GM13977 (cell line): ENCODE measurements at places on chromosomes 11 and 22.

GRCh38 chr11:15636521-15637089 lies 521.9 kb downstream of the INSC start:
- no peak for DNase-seq

DNA sequence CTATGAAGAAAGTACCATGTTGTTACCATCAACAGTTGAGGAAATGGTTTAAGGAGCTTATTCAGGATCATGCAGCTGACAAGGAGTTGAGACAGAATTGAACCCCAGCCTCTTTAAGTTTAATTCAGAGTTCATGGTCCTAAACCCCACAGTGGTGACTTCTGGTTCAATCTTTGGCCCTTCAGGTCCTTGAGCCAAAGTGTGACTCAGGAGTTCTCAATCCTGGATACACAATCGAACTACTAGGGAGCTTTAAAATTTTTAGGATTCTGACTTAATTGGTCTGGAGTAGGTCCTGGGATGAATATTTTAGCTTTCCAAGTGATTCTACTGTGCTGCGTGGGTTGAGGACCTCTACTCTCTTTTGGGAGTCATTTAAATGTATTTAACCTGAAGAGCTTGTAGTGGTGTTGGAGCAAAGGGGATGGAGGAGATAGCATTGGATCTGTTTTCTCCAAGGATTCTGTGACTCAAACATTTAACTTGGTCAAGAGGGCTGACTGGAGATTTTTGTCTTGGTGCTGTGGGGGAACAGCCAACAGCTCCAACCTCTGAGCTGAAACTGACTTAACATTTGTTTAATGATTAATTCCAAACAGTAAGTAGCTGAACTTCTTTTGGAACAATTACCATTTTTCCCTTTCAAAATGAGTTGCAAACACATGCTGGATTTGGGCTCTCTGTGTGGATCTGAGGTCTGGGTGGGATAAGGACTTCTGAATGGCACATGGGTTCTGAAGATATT lies 80.1 kb downstream of the INSC start:
- DNase-seq: no peak

DNA sequence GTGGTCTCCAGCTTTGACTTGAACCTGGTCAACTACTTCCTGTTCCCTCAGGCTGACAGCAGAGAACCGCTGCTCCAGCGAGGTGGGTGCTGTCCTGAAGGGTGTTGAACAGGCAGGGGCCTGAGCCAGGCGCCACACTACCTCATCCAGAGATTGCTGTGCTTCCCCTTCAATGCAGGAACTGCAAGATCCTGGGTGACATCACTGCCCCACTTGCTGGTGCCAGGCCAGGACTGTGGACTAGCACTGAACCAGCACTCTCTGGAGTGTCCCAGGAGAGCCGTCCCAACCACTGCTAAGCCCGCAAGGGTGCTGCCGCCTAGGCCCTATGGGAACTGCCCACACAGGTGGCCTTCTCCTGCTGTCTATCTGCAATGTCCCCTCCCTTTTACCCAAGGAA lies 51.7 kb downstream of the GAB4 start:
- DNase-seq: no peak

DNA sequence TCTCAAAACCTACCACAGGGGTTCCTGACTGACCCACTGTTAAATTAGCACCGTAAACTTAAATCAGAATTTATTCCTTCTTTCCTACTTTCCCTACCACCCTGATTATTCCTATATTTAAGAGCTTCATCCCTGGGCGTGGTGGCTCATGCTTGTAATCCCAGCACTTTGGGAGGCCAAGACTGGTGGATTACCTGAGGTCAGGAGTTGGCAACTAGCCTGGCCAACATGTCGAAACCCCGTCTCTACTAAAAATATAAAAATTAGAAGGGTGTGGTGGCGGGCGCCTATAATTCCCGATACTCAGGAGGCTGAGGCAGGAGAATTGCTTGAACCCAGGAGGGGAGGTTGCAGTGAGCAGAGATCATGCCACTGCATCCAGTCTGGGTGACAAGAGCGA lies 20.3 kb downstream of the ALG9 start:
- DNase-seq: no peak

DNA sequence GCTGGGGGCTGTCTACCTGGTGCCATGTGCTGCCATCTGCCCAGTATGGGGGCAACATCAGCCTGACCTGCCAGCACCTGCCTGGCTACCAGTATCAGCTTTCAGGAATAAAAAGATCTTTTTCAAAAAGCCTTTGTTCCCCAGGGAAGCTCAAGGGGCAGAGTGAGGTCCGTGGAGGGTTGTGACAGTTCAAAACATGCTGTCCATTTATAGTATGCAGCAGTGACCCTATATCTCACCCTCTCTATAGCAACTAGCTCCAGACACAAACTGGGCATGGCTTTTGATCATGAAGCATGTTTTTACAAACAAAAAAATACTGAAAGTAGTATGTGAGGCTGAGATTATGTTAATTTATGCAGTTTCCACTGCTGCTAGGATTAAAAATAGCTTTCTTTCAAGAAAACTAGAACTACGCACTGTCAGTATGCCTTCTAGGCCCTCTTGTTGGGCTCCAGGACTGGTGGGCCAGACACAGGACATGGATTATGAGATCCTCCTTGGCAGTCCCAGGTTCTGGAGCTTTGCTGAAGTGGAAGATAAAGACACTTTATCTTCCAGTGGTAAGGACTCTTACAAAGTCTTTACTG lies 23.4 kb downstream of the NAV2 start:
- DNase-seq: no peak

- no peak for DNase-seq
Observed at GRCh38 chr22:29901354-29901753, 18.4 kb downstream of the MTMR3 start.

- no peak for DNase-seq
Observed at GRCh38 chr11:70174547-70175235, 28.4 kb upstream of the FADD start.

DNA sequence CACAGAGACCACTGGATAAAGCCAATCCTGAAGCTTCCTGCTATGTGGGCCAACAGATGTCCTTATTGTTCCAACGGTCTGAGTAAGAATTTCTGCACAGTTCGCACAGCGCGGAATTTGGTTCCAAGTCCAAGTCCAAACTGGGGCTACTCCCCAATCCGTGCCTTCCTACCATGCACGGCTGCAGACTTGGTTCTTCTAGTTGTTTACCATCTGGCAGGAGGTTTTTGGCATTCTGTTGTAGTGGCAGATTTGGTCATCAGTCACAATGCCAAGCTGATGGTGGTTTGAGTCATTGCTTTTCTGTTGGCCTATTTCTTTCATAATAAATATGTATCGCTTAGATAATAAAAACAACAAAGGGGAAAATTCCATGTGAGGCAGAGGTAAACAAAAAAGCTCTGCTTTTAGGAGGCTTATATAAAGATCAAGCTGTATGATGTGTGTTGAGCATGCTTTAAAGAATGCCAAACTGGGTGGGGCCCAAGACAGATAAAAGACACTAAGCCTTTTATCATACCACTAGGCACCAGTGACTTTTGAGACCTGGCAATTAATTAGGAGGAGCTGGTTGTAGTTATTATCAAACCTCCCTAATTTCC lies 52.5 kb upstream of the SYN3 start:
- DNase-seq: no peak

DNA sequence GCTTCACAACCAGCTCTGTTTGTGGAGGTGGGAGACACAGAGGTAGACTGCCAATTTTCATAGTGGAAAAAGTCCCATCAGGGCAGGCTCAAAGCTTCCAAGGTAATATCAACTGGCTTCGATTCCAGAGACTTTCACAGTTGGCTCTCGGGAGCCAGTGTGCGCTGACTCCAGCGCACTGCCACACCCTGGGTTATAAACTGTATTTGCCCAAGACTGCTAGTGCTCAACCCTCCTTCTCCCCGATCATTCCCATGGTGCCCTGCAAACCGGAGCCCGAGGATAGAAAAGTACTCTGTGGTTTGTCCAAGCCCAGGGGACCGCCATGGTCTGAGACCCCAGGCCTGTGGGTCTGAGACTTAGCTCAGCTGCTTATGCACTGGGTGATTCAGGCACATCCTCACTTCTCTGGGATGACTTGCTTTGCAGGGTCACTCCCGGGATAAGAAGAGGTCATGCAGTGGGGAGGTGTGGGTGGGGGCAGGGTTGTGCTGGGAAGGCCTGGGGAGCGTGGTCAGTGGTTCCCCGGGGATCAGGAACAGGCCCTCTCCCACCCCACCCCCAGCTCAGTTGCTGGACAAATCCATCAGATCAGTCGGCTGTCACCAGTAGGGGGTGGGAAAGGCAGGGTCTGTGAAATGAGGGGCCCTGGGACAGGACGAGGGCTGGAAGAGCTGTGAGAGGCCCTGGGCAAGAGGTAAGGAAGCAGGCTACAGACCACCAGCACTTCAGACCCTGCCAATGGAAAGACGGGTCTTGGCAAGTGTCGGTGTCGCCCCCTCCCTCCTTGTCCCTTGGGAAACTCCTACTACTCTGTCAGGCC lies 26.7 kb upstream of the PICK1 start:
- DNase-seq: no peak

DNA sequence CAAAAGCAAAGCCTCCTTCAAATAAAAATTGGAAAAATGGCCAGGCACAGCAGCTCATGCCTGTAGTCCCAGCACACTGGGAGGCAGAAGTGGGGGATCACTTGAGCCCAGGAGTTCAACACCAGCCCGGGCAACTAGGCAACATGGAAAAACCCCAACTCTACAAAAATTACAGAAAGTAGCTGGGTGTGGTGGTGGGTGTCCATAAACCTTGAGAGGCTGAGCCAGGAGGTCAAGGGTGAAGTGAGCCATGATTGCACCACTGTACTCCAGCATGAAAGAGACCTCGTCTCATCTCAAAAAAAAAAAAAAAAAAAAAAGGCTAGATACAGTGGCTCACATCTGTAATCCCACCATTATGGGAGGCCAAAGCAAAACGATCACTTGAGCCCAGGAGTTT lies 22.3 kb downstream of the DDX6 start:
- no peak for DNase-seq

- peak; percentile 36 for DNase-seq
Observed at GRCh38 chr22:26484360-26484706, 656 bp downstream of the SRRD start.

DNA sequence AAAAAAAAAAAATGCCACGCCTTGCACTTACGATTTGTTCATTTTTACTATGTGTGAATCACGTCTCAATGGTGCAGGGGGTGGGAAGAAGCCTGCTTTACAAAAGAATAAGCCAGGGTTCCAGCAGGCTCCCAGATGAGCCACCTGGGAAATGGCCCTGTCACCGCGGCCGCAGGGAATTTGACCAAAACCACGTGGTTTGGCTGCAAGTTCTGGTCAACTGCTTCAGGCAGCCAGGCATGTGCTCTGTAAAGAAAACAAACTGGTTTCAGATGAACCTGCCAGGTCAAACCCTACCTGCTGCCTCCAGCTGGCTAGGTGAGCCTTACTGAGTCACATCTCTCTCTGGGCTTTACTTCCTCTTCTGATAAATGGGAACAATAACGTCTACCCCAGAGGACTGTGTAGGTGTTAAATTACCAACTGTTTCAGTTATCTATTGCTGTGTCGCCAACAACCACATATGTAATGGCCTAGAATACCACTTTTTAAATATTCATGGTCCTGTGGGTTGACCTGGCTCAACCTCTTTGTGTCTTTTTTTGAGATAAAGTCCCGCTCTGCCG lies 30.5 kb upstream of the GCAT start:
- peak; percentile 83 for DNase-seq

- no peak for DNase-seq
Observed at GRCh38 chr22:37053310-37054055, 1.9 kb downstream of the KCTD17 start.

DNA sequence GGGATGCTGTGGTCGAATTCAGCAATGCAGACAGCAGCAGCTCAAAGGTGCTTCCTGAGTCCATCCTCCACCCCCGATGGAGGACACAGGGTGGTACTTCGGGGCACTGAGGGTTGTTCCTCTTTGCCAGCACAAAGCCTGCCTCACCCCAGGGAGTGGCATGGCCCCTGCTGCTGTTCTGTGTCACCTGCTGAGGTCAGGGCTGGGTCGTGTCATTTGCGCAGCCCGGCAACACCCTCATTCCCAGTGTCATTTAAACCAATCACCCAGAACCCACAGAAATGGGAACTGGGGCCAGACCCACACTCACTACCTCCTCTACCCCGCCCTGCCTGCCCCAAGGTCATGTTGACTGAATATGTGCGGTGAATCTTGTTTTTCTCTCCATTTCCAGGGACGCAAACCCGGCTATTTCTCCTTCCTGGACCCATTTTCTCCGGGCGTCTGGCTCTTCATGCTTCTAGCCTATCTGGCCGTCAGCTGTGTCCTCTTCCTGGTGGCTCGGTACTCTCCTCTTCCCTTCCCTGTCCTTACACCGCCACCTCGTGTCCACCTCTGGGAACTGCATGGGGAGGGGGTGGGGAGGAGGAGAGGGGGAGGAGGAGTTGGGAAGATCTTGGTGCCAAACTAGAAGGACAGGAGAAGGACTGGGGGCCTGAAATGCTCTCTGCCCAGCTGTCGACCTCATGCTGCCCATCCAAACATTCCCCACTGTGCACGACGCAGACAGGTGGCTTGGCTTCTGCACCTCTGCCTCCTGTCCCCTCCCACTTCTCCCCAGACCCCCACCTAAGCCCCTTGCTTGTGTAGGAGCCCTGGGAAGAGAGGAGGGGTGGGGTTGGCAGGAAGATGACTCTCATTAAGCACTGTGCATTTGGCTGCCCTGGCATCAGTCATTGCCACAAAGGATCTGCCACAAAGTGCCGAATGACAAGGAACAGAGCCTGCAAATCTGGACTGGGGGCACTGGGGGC lies 71.2 kb upstream of the TBCEL start:
- peak; percentile 75 for DNase-seq

- no peak for DNase-seq
Observed at GRCh38 chr11:9562716-9563115, 10.8 kb upstream of the WEE1 start.

GRCh38 chr11:134497586-134497985 lies 85.5 kb upstream of the B3GAT1 start:
- no peak for DNase-seq

GRCh38 chr22:17479135-17479534 lies 84.2 kb upstream of the SLC25A18 start:
- no peak for DNase-seq

DNA sequence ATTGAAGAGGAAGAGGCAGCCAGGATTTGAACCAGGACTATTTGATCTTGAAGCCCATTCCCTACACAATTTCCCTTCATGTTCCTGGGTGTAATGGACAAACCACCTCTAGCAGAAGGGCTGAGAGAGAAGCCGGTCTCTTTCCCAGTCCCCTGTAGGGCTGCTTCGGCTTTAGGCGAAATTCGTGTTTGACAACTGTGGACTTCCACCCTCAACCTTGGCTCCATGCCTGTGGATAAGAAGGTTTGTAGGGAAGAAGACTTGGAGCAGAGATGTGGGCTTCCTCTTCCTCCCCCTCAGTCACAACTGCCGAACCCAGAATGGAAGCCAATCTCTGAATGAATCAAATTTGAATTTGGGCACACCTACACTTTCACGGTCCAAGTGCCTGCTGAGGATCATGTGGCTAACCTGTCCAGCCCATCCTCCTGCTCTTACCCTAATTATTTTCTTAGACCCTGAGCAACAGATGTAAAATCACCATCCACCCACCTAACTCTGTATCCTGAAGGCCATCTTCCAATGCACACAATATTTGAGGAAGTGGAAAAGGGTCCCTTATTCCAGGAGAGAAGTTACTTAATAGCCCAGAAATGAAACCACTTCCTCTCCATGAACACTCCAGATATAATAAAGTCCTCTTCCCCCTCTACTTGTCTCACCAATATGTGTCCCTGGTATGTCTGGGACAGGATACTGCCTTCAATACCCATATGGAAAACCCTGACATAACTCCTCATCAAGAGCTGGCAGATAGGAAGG lies 10.1 kb upstream of the SCN2B start:
- no peak for DNase-seq

- DNase-seq: no peak
Observed at GRCh38 chr11:22441831-22442230, 103.7 kb downstream of the SLC17A6 start.
